ENCODE measurements at places on chromosomes 11 and 22. TPM values are rescaled to one million over a fixed set of nuclear protein-coding genes. Genes with fewer than 3 reads are reported as not detected.

Gene COMT
- total RNA-seq, result 306 TPM

Gene OR6M1
- not detected for total RNA-seq

Gene THY1
- 11.1 TPM for total RNA-seq

Gene ANO5
- 5.1 TPM for total RNA-seq

Gene BID
- total RNA-seq, result 6.3 TPM

GRCh38 chr11:2788168-2789071 lies 88.6 kb upstream of the KCNQ1OT1 start:
- no peak for DNase-seq

GRCh38 chr11:1997755-1998154 lies at the start of gene H19:
Gene H19 (minus strand): TSS chr11:1997842.
- no peak for DNase-seq

- no peak for DNase-seq
Measured at GRCh38 chr11:4881860-4882500, at the start of gene OR51T1. Gene OR51T1 (plus strand): TSS chr11:4881900. CDS start chr11:4881900, 0 bp downstream.

DNA sequence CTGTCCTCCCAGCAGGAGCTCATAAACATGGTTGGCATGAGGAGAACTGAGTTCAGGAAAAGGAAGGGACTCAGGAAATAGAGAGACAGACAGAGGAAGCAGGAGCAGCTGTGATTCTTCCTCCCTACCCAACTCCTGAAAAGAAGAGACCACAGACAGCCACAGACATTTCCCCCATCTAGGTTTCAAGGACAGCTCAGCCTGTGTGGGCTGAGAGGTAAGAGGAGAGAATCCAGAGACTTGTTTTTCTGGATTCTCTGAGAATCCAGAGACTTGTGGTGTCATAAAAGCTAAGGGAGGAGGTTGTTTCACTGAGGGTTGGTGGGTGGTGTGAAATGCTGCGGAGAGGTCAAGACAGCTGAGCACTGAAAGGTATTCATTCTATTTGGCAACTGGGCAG lies 19.0 kb upstream of the STK33 start:
- no peak for DNase-seq

DNA sequence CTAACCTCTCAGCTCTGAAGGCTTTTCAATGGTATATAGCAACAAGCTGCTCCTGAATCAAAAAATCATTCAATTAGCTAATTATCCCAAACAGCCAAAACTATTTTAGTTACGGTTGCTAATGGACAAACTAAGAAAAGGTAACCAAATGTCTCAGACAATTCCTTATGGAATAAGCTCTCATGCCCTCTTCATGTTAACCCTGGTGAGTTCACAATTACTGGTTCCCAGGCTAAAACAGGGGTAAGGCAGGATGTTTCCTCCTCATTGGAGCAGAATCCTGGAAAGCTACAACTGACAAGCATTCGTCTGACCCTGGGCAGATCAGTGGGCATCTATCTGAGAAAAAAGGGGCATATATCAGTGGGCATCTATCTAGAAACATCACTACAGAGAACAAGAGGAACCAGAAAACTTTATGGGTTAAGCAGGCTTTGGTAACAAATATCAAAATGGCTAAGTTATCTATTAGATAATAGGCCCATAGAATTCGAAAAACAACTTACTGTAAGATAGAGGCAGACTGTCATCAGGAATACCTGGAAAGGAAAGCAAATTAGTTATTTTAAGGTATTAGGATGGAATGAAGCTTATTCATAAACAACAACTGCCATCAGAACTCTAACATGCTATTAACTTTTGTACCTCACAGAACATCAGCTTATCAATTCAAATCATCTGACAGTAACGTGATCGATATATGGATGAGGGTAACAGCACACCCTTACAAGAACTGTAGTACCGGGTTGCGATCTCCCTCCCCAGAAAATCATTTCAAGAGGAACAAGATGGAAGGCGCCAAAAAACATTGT lies 14.8 kb upstream of the WDR74 start:
- DNase-seq, result no peak

DNA sequence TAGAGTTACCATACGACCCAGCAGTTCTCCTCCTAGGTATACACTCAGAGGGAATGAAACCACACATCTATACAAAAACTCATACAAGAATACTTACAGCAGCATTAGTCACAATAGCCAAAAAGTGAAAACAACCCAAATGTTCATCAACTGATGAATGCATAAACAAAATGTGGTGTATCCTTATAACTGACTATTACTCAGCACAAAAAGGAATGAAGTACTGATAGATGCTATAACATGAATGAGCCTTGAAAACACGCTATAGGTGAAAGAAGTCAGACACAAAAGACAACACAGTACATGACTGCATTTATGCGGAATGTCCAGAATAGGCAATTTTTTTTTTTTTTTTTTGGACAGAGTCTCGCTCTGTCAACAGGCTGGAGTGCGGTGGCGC lies 23.1 kb downstream of the NCAPD3 start:
- DNase-seq, result no peak

GRCh38 chr11:19191530-19192169 lies 10.1 kb downstream of the CSRP3 start:
- no peak for DNase-seq

DNA sequence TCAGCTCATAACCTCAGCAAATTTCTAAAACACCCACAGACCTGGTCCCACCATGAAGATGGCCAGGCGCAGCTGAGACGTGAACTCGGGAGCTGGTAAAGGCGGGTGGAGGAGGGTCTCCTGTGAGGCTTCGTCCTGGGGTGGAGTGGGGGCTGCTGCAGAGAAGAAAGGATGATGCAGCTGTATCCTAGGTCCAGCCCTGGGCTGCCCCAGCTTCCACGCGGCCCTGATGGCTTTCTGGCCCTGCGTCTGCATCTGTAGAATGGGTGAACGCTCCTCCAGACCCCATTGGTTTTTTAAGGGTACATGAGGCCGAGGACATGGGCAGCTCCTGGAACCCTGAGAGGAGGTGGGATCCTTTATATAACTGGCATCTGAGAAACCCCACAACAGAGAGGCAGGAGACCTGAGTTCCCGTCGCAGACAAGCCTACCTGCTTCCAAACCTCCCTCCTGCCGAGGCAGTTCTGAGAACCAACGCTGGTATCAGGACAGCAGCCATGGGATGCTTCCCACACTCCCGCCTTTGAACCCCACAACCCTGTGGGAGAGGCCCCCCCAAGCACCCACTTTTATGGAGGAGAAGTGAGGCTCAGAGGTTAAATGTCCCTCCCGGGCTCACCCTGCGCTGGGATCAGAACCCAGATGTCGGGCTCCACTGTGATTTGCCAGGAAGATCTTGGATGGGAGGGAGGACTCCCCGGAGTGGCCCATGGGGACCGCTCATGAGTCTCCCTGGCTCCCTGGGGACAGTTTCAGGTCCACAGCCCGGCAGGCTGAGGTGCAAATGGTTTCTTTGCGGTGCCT lies 55.2 kb upstream of the FGF3 start:
- DNase-seq, result no peak

DNA sequence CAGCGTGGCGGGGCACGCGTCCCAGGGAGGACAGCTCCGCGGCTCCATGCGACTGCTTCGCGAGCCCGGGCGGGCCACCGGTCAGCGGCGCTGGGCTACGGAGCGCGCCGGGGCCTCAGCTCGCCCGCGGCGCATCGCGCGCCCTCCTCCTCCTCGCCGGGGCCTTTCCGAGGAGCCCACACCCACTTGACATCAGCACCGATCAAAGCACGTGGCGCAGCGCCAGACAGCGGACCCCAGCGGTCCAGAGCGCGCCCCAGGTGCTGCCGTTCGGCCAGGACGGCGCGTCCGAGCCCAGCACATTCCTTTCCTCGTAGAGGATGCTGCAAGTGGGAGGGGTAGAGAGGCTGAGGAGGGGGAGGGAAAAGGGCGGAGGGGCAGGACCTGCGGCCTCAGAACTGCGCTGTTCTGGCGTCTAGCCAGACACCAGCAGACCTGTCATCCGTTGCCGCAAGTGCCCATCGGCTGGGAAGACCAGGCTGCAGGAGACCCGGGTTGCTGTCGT lies 88.6 kb downstream of the PLEKHA7 start:
- DNase-seq, result no peak

DNA sequence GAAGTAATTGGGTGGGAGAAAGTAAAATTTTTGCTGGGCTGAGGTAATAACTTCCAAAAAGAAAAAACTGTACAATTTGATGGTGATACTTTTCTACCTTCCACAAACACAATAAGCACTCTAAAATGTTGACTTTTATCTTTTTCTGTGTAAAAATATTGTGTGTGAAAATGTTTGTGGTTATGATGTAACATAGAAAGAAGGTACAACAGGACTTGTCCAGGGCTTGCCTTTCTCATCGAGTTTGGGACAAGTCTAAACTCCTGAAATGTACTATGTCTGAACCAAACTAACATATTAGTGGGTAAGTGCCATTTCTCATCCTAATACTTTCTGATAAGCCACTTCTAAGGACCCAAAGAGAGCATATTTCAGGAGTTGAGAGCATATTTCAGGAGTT lies 174.2 kb upstream of the PDGFD start:
- DNase-seq, result no peak

DNA sequence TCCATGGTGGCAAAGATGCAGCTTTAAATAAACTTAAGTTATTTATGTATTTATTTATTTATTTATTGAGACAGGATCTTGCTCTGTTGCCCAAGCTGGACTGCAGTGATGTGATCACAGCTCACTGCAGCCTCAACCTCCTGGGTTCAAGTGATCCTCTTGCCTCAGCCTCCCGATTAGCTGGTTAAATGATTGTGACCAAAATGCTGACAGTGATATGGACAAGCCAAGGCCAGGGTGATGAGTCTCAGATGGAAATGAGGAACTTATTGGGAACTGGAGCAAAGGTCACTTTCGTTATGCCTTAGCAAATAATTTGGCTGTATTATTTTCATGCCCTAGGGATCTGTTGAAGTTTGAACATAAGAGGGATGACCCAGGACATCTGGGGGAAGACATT lies 9.3 kb upstream of the LRP5 start:
- DNase-seq, result no peak

DNA sequence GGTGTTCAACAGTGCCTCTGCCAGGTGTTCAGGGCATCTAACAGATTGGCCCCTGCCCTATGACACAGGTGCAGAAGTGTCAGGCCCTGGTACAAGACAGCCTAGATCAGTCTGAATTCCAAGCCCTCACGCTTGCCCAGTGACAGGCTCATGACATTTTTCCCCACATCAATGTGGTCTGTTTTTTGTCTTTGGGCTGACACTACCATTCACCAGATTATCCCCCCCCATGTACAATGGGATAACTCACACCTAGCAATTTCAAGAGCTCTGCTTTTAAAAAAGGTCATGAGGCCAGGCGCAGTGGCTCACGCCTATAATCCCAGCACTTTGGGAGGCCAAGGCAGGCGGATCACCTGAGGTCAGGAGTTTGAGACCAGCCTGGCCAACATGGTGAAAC lies 155.5 kb upstream of the PITPNB start:
- DNase-seq, result no peak

DNA sequence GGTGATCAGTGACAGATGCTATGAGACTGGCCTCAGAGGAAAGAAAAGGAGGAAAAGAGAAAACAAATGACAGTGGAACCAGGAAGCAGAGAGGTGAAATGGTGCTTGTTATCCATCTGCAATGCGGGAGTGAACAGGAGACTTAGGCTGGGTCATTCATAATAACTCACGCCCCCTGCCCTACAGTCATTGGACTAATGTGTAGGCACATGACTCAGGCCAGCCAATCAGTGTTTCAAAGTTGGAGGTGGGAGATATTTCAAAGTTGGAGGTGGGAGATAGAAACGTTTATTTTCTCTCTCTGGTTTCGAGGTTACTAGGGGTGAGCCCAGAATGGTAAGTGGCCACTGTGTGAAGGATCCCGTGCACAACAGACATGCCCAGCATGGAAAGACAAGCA lies 30.3 kb downstream of the SLC22A6 start:
- no peak for DNase-seq

GRCh38 chr11:34907934-34908593 lies 8.1 kb downstream of the APIP start:
- DNase-seq, result no peak

GRCh38 chr11:99325847-99326246 lies 305.1 kb downstream of the CNTN5 start:
- no peak for DNase-seq

DNA sequence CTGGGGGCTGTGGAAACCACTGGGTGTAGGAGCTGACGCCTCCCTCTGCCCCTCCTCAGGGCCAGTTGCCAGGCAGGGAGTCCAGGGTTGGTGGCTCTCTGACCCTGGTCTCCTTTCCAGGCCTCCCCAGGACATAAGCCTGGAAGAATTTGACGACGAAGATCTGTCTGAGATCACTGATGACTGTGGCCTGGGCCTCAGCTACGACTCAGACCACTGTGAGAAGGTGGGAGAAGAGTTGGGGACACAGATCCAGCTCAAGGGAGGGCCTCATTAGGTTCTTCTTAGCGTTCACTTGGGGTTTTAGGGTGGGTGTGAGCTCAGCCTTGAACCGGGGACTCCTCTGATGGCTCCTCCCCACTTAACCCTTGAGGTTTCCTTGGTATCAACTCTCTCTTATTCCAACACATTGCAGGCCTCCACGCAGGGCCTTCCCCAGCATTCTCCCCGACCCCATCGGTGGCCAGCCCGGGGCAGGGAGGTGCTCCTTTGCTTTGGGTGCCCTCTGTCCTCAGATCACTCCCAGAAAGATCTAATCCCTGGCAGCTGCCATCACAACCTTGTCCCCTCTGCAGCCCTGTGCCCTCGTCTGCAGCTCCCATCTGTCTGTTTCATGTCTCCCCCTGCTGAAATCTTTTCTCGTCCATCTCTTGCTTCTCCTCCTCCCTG lies 1.2 kb downstream of the MAPK8IP2 start:
- no peak for DNase-seq

- DNase-seq, result no peak
Measured at GRCh38 chr11:130533113-130533798, 84.8 kb downstream of the ADAMTS15 start.

DNA sequence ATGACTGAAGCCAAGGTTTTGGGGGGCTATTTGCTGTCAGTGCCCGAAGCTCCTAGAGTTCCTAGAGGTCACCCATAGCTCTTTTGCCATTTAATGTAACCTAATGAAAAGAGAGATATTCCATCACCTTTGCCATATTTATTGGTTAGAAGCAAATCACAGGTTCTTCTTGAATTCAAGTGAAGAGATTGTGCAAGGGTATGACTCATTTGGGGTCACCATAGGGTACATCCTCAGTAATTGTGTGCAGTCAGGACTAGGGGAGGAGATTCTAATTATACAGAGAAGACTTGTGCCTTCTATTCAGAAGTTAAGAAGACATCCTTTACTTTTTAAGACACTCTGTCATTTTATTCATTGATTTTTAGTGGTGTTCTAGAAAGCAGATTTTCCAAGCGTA lies 6.9 kb upstream of the PRAME start:
- no peak for DNase-seq

DNA sequence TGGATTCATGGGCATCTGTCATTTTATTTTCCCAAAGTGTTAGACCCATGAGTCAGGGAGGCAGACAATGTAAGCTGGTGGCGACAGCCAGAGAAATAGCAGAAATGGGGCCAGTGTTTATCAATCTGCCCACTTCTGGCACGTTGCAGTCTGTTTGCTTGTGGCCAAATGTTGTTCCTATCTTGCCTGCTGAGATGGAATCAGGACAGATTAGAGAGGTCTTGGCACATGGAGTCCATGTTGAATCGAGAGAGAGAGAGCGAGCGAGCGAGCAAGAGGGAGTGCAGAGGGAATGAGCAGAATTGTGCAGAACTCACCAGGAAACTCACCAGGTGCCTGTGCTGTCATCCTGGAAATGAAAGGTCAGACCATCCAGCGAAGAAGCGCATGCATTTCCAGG lies 21.9 kb upstream of the PARVG start:
- DNase-seq, result no peak

Data from tibial nerve (tissue), 4 donors.